Activated T-cell treated with anti-CD3 and anti-CD28 coated beads for 24 hours (primary cell): ENCODE measurements at places on chromosomes 3 and 15.
A peak's percentile ranks its signal among the peaks of the same experiment; 100 is the strongest.

DNA sequence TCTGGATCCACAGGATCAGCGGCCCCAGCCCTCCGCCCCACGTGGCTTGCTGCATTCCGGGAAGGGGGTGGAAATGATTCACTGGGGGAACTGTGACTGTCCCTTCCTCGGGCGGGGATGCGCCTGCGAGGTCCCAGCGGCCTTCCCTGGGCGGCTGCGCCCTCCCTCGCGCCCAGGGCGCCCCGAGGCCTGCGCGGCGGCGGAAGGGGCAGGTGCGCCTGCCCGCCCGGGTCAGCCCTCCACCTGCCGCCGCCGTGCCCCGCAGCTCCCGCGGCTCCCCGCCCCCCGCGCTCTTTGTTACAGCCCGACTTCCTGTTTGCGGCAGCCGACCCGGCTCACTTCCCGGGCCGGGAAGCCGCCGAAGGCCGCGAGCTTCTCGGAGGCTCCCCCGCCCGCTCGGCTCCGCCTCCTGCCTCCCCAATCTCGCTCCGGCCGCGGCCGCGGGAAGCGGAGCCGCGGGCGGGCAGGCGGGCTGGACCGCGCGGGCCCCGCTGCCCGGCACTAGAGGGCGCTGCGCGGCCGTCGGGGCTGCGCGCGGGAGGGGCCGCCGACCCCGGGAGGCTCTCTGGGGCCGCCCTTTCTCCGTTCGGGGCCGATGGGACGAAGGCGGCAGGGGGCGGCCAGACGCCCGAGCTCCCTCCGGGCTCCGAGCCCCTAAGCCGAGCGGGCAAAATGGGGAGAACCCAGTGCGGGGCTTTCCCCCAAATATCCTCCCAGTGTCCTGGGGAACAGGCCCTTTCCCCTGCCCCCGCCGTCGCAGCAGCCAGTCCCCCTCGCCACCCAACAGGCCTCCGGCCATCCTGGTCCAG, 11.5 kb upstream of the CHAC1 start:
- peak; percentile 49 for DNase-seq

DNA sequence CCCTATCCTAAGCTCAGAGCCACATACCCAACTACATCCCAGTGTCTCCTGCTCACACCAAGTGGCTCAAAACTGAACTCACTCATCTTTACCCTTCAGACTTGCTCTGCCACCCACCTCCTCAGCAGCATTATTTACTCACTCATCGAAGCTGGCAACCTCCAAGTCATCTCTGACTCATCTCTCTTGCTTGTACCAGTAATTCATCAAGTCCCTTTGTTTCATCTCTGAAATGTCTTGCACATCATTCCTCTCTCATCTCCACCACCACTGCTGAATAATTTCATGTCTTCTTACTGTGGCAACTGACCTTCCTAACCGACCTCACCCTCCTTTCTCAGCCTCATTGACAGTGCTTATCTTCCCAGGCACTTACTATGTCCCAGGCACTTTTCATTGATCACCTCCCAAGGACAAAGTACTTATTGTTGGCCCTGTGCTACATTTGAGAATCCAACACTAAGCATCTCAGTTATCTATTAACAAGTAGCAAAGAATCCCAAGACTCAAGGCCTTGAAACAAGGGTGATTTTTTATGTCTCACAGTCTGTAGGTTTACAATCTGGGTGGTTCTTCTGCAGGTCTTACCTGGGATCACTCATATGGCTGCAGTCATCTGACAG, 82.0 kb downstream of the MRPL46 start:
- DNase-seq: no peak

DNA sequence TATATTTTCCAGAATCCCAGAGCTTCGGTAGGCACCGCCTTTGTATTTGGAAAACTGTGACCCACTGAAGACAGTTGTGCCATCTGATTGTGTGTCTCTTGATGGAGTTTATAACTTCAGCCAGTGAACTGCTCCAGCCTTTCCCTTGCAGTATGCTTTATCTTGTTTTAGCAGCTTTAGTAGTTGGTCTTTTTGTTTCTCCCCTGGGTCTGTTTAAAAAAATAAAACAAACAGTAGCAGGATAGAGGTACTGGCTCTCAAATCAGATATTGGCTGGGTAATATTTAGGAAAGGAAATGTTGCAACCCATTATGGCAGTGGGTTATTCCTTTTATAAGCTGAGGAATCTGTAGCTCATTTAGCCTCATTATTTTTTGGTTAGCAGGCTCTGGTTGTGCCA, 151.5 kb upstream of the BFSP2 start:
- no peak for DNase-seq

DNA sequence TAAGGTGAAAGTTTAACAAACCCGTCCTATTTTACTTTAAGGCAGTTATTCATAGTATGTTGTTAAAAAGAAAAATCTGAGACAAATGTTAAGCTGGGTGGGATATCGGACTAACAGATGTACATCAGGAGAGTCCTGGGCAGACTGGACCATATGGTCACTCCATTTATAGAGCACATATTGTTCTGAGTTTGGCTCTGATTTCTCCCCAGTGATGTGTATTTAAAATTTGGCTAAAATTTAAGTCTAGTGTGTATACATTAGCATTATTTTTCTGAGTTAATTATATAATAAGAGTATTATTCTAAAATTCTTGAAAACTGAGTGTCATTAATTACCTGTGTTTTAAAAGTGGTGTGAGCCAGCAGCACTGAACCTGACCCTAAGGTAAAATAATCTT, 6.1 kb downstream of the GMPS start:
- DNase-seq: no peak

- DNase-seq: no peak
Measured at GRCh38 chr3:147008886-147009285, 397.5 kb downstream of the ZIC4 start.

GRCh38 chr15:87610366-87610765, 646.2 kb downstream of the NTRK3 start:
- DNase-seq: no peak

GRCh38 chr15:64143276-64143675, 8.3 kb upstream of the SNX22 start:
- no peak for DNase-seq

DNA sequence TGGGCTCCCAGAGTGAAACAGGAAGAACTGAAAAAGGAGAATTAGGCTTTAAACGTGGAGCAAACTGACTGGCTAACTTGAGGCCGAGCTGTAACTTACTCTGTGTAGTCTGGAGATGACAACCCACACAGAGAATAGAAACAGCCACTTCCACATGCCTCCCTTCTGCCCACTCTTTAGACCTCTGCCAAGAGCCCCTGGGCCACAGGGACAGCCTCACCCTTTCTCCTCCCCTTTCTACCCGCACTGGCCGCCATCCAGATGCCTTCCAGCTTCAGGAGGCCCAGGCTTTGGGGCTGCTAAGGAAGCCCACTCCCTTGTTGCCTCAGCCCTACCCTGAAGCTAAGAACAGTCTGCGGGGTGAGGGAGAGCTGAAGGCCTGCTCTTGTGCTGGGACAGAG, 6.8 kb downstream of the ARHGAP31 start:
- DNase-seq: no peak

DNA sequence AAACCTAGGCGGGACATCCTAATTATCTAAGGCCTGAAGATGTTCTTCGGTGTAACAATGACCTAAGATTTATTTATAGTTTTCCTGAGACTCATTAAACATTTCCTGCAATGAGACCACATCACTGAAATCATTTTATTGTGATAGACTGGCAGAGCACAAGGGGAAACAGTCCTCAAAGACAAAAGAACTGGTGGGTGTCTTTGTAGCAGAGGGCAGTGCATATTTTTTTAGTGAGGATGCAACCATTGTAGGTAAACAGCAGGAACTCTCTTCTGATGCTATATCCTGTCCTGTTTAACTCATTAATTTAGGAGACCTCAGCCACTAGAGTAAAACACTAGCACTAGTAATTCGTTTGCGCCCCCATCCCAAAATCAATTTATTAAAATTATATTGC, 100.0 kb downstream of the MAGI1 start:
- no peak for DNase-seq

- no peak for DNase-seq
Measured at GRCh38 chr3:132225664-132226063, 91.5 kb upstream of the ACP3 start.

GRCh38 chr15:69920221-69920620, 177.5 kb downstream of the TLE3 start:
- no peak for DNase-seq

DNA sequence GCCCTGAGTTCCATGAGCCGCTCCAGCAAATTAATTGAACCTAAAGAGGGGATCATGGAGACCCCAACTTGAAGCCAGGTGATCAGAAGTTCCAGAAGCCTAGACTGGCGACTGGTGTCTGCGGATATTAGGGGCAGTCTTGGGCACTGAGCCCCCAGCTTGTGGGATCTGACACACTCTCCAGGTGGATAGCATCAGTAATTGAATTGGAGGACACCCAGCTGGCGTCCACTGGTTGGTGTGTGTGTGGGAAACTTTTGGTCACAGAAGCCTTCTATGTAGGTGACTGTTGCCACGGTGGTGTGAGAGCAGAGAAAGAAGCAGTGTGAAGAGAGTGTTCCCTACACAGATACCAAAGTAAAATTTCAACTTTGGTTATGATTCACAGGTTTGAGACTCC, 106.0 kb upstream of the ADPGK start:
- DNase-seq: no peak

GRCh38 chr3:69410301-69410700, 24.4 kb upstream of the FRMD4B start:
- DNase-seq: peak; percentile 61

- no peak for DNase-seq
Measured at GRCh38 chr3:98026425-98027084, 8.6 kb downstream of the GABRR3 start.

GRCh38 chr3:196207159-196207832, 3.9 kb downstream of the ZDHHC19 start:
- DNase-seq: no peak

DNA sequence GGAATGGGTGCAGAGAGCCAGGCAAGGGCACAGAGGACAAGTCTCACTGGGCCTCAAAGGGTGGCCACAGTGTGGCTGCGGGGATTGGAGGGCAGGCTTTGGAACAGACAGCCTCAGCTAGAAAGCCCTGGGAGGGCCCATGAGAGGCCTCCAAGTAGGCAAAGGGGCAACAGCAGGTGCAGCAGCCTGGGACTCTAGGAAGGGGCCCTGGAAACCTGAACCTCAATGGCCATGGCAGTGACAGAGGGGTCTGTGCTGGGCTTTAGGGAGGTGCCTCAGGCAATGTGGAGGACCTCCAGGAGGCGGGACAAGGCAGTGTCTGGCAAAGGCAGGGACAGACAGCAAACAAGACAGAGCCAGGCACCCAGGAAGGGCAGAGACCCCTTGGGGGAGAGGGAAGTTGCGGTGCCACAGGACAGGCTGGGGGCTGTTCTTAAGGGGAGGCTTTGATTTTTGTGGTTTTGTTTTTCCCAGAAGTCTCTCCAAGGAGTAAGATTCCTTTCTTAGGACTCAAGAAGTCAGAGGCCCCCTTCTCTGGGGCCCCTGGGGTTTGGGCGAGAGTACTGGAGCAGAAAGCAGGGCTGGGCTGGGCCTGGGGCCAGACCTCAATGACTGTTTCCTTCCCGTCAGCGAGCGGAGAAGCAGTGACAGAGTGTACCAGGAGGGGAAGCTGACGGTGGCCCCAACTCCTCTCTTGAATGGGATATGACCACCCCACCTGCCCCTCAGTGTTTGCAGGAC, 9.7 kb downstream of the STOML1 start:
- no peak for DNase-seq

GRCh38 chr15:41561777-41562145, 2.7 kb downstream of the TYRO3 start:
- no peak for DNase-seq

DNA sequence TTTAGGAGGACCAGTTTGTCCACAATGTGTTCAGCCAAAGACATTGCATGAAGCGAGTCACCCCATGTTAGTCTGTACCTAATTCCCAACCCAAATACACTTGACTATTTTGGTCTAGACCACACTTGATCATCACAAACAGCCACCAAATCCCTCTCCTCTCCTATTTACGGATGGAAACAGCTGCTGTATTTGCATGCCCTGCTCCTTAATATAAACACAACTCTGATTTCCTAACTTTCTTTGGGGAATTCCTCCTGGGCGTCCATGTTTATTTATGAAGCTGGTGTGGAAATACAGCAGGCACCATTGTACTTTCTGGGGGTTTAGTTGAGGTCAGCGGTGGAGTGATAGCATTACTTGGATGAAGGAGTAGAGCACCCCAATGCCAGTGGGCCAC, 235.2 kb downstream of the TLE3 start:
- DNase-seq: no peak

DNA sequence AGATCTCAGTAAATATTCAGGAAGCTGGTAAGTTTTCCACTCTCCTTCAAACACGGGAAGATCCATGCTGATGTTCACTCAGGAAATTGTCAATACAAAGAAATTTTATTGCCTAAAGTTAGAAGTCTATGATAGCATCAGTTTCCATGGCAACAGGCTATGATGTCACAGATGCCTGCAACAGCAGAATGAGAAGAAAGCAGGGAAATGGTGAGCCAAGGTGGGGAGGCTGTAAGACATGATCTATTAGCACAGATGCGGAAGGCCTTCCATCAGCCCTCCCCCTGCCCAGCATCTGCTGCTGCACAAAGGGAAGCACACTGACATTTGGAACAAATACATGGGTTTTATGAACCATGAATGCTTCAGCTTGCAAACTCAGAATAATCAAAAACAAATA, 28.6 kb downstream of the EPHB1 start:
- DNase-seq: no peak

DNA sequence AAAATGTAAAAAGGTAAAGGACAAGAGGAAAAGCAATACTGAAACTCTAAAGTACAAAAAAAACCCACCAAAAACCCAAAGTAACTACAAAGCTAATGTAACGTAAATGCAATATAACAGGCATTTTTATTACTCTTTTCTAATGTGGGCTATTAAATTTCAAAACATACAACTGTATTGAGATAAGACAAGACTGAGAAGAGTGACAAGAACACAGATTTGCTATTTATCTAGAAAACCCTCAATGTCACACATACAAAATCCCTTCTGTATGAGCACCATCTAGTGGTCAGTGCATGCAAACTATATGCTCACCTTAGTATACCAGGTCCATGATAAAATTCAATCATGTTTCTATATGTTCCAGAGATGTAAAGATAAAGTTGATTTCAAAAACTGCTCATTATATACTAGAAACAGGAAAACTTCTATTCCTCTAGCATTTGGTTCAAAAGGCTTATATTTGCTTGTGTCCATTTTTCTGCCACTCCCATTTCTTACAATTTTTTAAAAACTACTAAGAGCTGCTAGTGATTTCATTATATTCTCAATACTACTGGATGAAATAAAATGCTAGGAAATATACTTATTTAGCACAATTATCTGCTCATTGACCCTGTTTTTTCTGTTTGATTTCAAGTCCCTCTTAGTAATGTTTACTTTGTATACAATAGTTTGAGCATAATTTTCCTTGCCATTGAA, 111.4 kb downstream of the DLG1 start:
- DNase-seq: no peak

DNA sequence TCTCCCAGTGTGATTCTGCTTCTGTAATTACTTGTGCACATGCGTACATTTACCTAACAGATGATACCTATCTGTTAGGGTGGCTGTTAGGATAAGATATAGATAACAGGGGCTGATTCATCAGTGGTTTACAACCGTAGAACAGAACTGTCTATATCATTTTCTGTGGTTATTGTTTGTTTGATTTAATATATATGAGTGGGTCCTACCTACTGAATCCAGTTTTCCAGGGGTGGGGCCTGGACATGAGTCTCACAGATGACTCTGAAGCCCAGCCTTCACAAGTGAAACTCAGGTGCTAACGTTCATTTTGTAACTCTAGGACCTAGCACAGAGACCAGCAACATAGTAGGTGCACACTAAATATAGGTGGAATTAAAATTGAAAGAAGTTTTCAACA, 10.4 kb upstream of the ACAP2 start:
- DNase-seq: no peak

- DNase-seq: no peak
Measured at GRCh38 chr15:64398575-64398974, 10.9 kb downstream of the TRIP4 start.
